Activated CD8-positive, alpha-beta memory T cell treated with anti-CD3 and anti-CD28 coated beads, Interleukin-2, amount 10 ng/mL, durations not matched to agents 7 days and 5 days (primary cell): ENCODE measurements at places on chromosomes 5 and 9. TPM values are rescaled to one million over a fixed set of nuclear protein-coding genes. Genes with fewer than 3 reads are reported as not detected.

DNA sequence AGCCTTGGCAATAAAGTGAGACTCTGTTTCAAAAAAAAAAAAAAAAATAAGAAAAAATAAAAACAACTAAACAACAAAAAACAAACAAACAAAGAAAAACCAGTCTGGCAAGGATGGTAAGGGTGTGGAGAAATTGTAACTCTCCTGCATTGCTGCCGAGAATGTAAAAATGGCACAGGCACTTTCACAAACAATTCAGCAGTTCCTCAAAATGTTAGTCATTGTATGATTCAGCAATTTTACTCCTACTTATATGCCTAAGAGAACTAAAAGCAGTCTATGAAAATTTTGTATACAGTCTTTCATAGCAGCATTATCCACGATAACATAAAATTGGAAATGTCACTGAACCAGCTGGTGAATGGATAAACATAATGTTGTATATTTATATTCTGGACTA is 280.4 kb downstream of the CDH9 start:
- no peak for DNase-seq

DNA sequence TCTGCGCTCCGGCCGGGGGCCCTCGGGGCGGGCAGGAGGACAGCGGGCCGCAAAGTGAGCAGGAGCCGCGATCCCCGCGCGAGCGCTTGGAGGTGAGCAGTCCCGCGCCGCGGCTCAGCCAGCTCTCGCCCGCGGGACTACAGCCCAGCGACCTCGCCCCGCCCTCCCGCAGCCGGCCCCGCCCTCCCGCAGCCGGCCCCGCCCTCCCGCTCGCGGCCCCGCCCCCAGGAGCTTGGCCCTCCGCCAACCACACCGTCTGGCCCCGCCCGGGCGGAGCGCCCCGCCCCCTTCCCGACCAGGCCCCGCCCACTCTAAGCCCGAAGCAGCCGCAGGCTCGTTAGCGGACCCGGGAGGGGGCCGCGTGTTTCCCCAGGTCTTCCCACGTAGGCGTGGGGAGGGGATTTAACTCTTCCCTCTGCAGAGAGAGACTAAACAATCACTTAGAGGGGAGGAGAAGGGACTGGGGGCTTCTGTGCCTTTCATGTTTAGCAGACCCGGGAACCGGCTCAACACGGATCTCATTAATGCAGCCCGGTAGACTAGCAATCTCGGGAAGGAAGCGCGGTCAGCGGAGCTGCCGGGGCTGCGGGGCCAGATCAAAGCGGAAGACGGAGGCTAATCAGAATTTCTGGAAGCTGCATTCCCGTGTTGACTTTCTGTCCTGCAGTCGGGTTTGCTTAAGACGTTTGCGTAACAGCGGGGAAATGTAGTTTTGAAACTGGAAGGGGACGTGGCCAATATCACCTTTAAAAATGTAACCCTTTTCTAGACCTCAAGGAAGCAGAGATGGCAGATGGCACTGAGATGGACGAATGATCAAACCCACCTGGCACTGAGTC is at the start of gene MYO10:
TSS of gene MYO10 (minus strand) at position 139 of the 839 bp plus-strand sequence. CDS start 480 bp downstream, outside the sequence.
- DNase-seq: peak; percentile 49

DNA sequence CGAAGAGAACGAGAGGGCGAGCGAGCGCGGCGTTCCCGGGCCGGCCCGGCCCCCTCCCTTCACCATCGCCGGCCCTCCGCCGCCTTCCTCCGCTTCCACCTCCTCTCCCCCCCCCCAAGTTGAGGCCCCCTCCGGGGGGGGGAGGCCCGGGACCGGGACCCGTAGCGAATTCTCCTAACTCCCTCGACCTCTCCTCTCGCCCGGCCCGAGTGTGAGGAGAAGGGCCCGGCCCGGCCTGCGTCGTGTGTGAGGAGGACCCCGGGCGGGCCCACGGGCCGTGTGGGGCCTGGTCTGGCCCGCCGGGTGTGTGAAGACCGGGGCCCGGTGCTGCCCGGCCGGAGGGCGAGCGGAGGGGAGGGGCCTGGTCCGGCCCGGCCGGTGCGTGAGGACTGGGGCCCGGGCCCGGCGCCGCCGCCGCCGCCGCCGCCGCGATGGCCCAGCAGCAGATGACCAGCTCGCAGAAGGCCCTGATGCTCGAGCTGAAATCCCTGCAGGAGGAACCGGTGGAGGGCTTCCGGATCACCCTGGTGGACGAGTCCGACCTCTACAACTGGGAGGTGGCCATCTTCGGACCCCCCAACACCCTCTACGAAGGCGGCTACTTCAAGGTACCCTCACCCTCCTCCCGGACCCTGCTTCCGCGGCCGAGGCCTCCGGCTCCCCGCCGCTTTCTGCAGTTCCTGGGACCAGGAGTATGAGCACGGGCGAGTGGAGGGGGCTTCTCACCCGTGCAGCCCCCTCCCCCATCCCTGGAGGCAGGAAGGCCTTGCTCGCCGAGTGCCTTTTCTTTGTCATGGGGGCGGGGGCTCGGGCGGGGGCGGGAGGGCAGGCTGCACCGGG is 587 bp downstream of the UBE2R2 start:
- peak; percentile 71 for DNase-seq

DNA sequence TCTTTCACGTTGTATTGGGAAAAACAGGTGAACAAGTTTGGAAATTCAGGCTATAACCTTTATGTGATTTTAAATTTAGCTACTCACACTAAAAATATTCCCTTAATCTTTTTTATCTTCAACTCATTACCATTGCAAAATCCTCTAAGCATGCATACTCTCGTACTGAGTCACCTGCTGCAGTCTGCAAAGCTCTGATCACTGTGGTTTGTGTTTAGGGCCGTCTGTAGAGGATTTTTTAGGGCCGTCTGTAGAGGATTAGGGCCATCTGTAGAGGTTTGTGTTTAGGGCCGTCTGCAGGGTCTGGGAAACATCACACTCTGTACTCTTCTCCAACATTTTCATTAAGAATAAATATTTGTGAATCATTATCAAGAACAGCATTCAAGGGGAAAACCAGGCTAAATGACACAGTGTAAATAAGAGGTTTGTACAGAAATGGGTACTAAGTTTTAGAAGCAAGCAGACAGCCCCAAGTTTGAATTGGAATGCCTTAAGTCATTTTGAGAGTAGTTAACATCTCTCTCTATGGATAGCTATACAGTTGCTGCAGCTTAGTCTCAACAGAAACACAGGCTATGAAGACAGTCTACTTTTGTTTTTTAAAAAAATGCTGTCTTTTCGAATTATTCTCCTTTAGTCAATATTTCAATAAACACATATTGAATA is 155.0 kb upstream of the TSLP start:
- no peak for DNase-seq

Gene LCN1
- not detected for total RNA-seq
